ENCODE measurements at places on chromosomes 5 and 9.

- DNase-seq = no peak
These were observed 41.6 kb downstream of the MYO10 start for GRCh38 chr5:16894236-16895057.

- DNase-seq = no peak
These were observed 25.6 kb upstream of the VLDLR start for GRCh38 chr9:2595973-2596372.

- DNase-seq = peak; percentile 61
These were observed 89.0 kb upstream of the MAP1B start for GRCh38 chr5:72018143-72018803.

DNA sequence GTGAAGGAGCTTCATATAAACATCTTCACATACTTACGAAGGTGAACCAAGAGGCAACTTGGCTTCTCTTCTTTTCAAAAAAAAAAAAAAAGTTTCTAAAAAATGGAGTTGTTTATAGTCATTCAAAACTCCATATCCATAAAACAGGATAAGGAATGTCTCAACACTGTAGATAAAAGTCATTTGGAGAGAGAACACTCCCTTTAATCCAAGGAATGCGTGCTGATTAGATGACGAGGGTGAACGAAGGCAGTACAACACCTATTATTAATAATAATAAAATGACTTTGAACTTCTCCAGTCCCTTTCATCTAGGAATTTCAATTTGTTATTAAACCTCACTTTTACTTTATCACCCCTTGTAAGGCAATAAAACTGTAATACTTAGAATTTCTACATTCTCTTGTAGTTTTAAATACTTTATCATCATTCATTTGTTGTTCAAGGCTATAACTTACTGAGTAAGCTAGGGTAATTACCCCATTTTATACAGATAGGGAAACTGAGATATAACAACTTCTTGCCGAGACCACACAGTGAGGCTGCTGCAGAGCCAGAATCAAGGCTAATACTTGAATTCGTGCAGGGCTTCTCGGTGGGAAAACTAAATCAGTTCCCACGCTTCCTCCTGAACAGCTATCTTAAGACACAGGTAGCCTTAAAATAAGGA, 377.1 kb downstream of the EFNA5 start:
- no peak for DNase-seq

- DNase-seq = no peak
These were observed 151.0 kb upstream of the PCA3 start for GRCh38 chr9:76613150-76613781.

DNA sequence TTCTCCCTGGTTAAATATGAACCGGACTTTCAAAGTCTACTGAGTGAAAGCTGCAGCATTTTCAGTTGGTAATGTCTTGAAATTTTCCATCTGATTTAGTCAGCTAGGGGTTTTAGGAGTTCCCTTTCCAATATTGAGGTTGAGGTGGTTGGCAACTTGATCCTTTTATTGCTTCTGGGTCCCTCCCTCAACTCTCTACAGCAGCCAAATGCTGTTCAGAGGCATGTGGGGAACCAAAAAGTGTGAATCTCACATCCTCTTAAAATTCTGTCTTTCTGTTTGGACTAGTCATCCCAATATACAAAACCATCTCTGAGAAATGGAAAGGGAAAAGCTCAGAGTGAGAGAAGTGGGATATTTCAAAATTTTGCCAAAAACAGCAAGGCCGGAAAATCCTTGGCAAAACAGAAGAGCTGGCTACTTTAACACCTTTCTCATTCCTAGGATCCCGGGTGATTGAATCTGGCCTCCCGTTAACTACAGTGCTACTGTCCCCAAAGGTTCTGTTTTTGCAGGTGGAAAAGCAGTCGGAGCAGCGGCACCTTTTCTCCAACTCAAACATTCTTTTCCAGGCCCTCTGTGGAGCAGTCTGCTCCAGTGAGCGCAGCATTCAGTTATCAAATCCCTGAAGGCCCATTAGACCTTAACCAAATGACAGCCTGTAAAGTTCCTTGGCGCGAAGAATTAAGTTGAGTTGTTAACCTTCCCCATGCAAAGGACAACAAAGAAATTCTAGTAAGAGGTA, 345.9 kb upstream of the NUDT12 start:
- no peak for DNase-seq

- peak; percentile 29 for DNase-seq
These were observed 274.9 kb downstream of the GADD45G start for GRCh38 chr9:89879701-89880100.

- no peak for DNase-seq
These were observed 42.1 kb upstream of the EEIG1 start for GRCh38 chr9:128022886-128023285.

GRCh38 chr9:81894891-81895290, 33.3 kb upstream of the SPATA31D4 start:
- DNase-seq = no peak

GRCh38 chr5:55853041-55853670, 2.0 kb downstream of the IL31RA start:
- DNase-seq = no peak

GRCh38 chr5:176817841-176818377, 7.5 kb downstream of the UNC5A start:
- DNase-seq = no peak

GRCh38 chr5:147037515-147038205, 159.1 kb upstream of the PPP2R2B start:
- no peak for DNase-seq

GRCh38 chr5:160792732-160793529, 59.1 kb downstream of the ATP10B start:
- DNase-seq = no peak

DNA sequence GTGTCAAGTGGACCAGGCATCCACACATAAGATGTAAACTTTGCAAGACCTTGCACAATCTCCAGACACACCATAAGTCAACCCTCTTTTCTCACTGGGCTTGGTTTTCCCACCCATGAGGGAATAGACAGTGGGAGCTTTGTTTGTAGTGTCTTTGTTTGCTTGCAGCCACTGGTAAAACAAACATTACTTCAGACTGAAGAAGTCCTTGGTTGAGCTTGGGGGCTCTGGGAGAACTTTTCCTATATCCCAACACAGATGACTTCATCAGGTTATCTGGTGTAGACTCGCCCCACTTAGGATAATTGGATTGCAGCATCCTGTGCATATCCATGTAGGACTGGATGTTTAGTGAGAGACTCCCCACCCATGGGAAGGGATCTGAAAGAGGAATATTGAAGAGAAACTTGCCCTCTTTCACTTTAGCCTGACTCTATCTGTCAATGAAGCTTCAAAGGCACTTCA, 11.5 kb upstream of the ADGRV1 start:
- DNase-seq = no peak

- no peak for DNase-seq
These were observed 119.5 kb downstream of the HMHB1 start for GRCh38 chr5:143931476-143931875.

DNA sequence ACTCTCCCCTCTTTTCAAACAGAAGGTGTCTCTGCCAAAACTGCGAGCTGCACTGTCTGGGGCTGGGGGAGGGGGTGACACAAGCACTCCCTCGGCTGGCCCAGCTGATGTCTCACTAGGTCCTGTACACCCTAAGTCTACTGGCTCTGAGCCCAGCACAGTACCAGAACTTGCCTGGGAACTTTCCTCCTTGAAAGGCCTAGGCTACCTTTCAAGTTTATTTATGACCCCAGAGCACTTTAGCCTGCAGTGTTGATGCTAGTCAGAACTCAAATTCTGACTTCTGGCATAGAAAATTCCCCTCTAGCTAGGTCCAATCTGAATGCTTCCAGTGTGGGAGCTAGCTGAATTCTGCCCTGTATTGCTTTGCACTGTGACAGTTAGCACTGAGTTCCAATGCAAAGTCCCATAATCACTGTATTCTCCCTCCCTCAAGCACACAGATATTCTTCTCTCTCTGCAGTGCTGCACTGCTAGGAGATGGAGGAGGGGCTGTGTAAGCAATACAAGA, 10.5 kb downstream of the LURAP1L start:
- DNase-seq = no peak

- no peak for DNase-seq
These were observed 211.7 kb downstream of the DENND1A start for GRCh38 chr9:123718188-123718587.

DNA sequence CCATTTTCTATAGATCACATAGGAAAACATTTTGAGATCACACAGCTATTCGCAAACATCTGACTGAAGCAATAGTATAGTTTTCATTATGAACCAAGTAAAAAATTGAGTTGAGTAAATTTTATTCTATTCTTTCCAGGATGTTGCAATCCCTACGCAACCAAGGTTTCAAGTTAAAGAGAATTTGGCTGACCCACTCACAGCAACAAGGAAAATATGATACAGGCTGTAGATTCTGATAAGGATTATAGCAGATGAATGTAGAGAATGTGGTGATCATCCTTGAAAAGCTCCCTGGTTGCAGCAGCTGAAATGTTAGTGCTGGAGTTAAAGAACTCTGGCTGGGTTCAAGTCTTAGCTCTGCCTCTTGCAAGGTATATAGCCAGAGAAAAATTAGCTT, 4.7 kb downstream of the ABCA1 start:
- no peak for DNase-seq

DNA sequence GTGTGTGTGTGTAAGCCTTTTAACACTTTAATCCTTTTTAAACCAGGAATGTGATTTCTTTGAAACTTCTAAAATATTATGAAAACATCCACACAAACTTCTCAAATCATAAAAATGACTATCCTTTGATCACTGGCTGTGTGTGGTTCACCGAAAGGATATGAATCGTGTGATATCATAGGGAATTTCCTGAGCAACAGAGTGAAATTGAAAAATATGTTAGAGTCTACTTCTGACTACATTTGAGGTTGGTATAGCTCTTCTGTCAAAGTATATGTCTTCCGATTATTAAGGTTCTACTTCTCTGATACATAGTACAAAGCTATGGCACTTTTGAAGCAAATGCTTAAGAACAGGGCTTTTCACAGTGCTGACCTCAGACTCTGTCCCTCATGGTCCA, 40.3 kb downstream of the RGMB start:
- no peak for DNase-seq

DNA sequence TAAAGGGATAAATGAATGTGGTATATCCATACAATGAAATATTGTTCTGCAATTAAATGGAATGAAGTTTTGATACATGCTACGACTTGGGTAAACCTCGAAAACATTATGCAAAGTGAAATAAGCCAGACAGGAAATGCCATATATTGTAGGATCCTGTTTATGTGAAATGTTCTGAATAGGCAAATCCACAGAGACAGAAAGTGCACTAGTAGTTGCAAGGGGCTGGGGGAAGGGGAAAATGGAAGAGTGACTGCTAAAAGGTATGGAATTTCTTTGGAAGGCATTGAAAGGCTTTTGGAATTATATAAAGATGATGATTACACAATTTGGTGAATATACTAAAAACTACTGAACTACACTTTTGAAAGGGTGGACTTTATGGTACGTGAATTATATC, 97.0 kb downstream of the FOXD1 start:
- no peak for DNase-seq

GRCh38 chr5:142014911-142015584, 2.2 kb upstream of the GNPDA1 start:
- DNase-seq = peak; percentile 52

DNA sequence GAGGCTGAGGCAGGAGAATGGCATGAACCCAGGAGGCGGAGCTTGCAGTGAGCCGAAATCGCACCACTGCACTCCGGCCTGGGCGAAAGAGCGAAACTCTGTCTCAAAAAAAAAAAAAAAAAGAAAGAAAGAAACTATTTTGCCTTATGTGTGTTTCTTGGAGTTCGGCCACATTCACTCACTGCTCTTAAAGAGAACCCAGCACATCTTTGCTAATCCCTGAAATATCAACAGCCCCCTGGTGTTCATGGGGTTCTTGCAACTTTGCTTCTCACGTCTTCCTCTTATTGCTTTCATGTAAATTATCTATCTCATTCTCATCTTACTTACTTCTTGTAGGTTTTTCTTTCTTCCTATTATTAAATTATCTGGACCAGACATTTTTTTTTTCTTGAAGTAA, 126.3 kb upstream of the ASTN2 start:
- no peak for DNase-seq

DNA sequence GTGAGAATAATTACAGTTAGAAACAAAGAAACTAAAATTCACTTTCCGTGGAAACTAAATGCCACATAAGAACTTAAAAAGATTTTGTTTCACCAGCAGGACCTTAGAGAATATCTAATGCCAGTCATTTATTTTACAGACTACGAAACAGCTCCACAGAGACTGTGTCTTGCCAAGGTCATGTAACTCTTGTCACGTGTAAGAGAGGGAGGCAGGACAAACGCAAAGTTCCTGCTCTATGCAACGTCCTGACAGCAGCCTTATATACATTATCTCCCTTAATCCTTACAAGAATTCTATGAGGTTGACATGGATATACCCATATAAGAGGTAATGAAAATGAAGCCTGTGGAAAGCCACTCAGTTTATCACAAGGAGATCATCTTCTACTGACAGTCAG, 39.4 kb downstream of the CTNNAL1 start:
- no peak for DNase-seq

GRCh38 chr9:83996126-83996525, 15.5 kb downstream of the RMI1 start:
- no peak for DNase-seq

DNA sequence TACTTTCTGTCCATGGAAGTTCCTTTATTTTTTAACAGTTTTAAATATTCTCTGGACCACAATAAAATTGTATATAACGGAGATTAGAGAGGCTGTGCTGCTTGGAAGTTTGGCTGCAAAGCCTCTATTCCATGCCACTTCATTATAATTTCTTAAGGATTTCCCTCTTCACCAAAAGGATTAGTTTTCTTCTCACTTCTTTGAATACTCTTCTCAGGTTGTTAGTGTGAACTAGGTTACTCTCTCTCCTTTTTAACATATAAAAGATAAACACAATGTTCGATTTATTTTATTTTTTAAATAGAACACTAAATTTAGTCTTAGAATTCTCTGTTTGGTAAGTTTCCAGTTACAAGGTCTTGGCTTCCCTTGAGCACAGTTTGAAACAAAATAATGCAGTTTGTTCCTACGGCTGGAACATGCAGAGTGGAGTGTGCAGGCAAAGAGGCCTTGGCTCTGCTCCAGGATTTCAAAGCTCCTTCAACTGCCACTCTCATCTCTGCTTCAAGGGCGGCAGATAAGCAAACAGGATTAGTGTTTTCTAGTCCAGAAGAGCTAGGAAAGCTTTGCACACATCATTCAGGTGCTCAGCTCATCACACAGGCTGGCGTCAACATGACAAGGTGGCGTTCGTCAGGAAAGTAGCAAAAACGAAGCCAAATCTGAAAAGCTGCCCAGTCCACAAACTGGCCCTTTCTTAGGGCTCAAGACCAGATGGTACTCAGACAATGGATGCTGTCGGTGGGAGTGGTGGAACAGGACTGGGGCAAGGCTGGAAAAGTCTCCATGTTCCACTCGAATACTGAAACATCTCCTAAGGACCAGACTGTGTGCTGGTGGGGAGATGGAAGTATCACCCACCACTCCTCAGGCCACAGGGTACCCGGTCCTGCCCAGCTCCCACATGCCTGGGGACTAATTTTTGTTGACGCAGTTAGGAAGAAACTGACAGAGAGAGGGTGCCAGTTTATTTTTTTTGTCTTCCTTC, 286.6 kb downstream of the CRB2 start:
- DNase-seq = peak; percentile 38

- no peak for DNase-seq
These were observed 5.9 kb downstream of the MGAT4B start for GRCh38 chr5:179800696-179801201.

GRCh38 chr5:124287813-124288212, 458.6 kb downstream of the ZNF608 start:
- no peak for DNase-seq

- DNase-seq = no peak
These were observed 64.3 kb downstream of the RAPGEF1 start for GRCh38 chr9:131675437-131676022.

GRCh38 chr5:63919763-63920478, 42.3 kb downstream of the HTR1A start:
- no peak for DNase-seq

- DNase-seq = peak; percentile 60
These were observed 2.3 kb upstream of the SLC23A1 start for GRCh38 chr5:139385061-139386049.
